Epithelial cell of alveolus of lung (primary cell): ENCODE measurements at places on chromosomes 2 and 18. TPM values are rescaled to one million over a fixed set of nuclear protein-coding genes. Genes with fewer than 3 reads are reported as not detected.

Gene CXCR4
- 2.3 and 2.6 TPM in 2 replicates for total RNA-seq

Gene CD302
- 11.5 and 43.2 TPM in 2 replicates for total RNA-seq

Gene ANKRD12
- total RNA-seq, result 6.3 and 11.2 TPM in 2 replicates

Gene MATN3
- total RNA-seq, result 3.8 and 7.9 TPM in 2 replicates

Gene ZNF892
- 2.2 and 5.7 TPM in 2 replicates for total RNA-seq

Gene WNT6
- total RNA-seq, result not detected in 2 replicates

Gene ANTXR1
- total RNA-seq, result 35.7 and 98.2 TPM in 2 replicates

Gene STEAP3
- 10.0 and 39.8 TPM in 2 replicates for total RNA-seq

Gene BMP10
- total RNA-seq, result not detected in 2 replicates

Gene LAMA3
- total RNA-seq, result 2.6 and 18.1 TPM in 2 replicates

Gene PROKR1
- total RNA-seq, result 0.08 and 0.13 TPM in 2 replicates

Gene EFEMP1
- 82.1 and 506 TPM in 2 replicates for total RNA-seq

Gene SANBR
- total RNA-seq, result 7.2 TPM in 2 replicates

Gene DCDC2C
- not detected in 2 replicates for total RNA-seq

Gene IL1RL1
- 2.1 and 108 TPM in 2 replicates for total RNA-seq

Gene FAM168B
- 101 and 144 TPM in 2 replicates for total RNA-seq

Gene MEP1B
- total RNA-seq, result not detected in 2 replicates

Gene STPG4
- total RNA-seq, result 1.0 TPM in 1 of 2 replicates, not detected in the other

Gene SFT2D3
- 4.8 and 8.5 TPM in 2 replicates for total RNA-seq

Gene ABCG8
- not detected in 2 replicates for total RNA-seq

Gene CAPN14
- total RNA-seq, result 0.08 TPM in 1 of 2 replicates, not detected in the other

Gene GEN1
- total RNA-seq, result 6.3 and 14.6 TPM in 2 replicates

Gene POTEJ
- not detected in 2 replicates for total RNA-seq
